ENCODE measurements at places on chromosomes 2 and 18.

DNA sequence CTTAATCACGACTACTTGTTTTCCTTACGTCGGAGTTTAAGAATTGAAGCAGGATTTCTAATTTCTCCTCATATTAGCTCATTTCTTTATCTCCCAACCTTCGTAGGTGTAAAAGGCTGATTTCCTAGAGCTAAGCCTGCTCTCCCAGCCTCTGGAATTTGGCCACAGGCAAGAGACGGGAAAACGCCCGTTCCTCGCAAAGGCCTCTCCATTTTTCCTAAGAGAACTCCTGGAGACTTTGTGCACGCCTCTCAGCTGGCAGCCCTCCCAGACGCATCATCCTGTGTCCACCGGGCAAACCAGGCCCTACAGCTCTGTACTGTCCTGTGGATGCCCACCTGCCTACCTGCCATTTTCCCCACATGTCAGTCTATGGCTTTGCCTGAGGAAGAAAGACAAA lies 106.3 kb downstream of the FTCDNL1 start:
- no peak for DNase-seq

GRCh38 chr2:47079515-47080412 lies 75.3 kb downstream of the STPG4 start:
- no peak for DNase-seq

- DNase-seq, result no peak
These were observed 2.2 kb downstream of the STAMBP start for GRCh38 chr2:73830871-73831401.

DNA sequence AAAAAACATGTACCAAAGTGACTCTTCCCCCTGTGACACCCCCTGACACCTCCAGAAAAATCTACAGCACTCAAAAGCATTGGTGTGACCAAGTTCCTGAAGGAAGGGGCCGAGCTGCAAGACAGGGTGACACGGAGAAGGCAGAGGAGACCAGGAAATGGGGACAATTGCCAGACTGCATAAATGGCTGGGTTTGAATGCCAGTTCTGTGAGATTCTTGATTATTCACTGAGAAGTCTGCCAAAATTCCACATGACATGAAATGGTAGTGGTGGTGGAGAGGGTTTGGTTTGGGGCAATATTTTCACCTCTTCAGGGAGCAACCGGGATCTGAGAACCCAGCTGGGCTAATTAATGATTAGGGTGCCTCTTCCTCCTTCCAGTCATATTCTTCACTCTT lies 178.5 kb downstream of the ARL4C start:
- no peak for DNase-seq

- peak; percentile 39 for DNase-seq
These were observed 32.4 kb downstream of the MOGAT1 start for GRCh38 chr2:222703886-222704285.

GRCh38 chr18:49625021-49625691 lies 63.3 kb downstream of the LIPG start:
- peak; percentile 27 for DNase-seq

DNA sequence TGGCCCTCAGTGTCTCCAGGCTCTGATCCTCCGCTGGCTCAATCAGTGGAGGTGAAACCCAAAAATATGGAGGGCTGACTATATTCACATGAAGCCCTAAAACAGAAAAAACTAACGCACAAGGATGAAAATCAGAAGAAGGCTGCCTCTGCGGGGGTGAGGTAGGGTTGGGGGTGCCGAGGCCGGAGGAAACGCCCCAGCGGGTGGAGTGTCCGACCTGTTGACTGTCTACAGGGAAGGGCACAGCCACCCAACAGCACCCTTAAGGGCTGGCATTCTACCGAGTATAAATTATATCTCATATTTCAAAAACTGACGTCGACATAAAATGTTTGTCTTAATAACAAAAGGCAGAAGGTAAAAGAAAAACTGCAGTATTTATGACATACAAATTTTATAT lies 223.5 kb downstream of the HDAC4 start:
- no peak for DNase-seq

DNA sequence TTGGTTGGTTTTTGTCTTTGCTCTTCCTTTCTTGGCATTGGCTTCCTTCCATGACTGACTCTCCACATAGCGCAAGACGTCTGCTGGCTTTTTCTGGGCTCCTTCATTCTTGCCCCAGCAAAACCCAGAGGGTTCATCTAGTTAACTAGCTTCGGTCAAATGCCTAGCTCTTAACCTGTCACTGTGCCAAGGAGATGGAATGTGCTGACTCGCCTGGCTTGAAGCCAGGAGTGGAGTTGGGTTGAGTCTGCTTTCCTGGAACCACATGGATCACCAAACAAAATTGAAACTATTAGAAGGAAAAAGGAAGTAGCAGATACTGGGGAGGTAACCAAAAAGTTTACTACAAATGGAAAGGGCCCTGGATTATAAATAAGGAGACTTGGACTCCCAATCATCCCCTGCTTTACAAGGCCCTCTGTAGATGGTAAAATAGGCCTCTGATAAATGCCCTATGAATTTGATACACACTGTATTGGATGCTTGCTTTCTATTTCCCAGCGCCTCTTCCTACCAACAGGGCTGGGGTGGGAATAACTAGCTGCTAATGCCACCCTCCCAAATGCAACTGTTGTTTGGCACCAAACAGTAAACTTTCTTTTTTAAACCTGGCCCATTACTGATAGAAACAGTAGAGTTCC lies 11.3 kb downstream of the MALT1 start:
- DNase-seq, result peak; percentile 51
